ENCODE measurements at places on chromosomes 2 and 18. TPM values are rescaled to one million over a fixed set of nuclear protein-coding genes. Genes with fewer than 3 reads are reported as not detected.
A peak's percentile ranks its signal among the peaks of the same experiment; 100 is the strongest.

GRCh38 chr2:224594840-224595239 lies 9.7 kb upstream of the CUL3 start:
- DNase-seq: no peak

DNA sequence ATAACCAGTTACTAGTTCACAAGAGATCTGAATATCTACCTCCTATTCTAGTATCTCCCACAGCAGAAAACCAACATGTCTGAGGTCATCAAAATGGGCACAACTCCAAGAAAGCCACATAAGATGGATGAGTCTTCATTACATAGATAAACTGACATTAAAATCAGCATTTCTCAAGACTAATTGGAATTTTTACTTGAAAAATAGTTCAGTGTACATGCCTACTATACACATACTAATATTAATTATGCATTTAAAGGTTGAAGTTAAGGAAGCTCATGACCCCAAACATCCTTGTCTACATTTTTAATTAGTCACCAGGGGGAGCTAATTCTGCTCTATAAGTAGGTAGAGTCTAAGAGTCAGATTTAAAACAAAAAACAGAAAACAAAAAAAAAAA lies 41.9 kb downstream of the ZNF521 start:
- DNase-seq: peak; percentile 81

GRCh38 chr18:31171144-31171839 lies 8.6 kb upstream of the DSC1 start:
- DNase-seq: no peak

DNA sequence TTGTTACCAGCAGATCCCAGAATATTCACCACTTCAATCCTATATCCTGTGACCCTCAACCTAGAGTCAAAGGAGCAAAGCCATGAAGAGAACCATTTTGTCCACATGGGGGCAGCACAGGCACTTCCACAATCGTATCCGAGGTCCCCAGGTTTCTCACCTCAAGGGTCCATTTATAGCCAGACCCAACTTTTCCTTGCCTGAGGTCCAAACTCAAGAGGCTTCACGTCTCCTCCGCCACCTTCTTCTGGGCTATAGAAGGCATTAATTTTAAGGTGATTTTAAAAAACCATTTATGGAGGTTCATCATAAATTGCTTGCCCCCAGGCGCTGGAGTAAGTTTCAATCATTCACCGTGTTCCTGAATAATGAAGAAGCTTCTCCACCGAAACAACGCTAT lies 111.6 kb upstream of the NABP1 start:
- DNase-seq: peak; percentile 23

DNA sequence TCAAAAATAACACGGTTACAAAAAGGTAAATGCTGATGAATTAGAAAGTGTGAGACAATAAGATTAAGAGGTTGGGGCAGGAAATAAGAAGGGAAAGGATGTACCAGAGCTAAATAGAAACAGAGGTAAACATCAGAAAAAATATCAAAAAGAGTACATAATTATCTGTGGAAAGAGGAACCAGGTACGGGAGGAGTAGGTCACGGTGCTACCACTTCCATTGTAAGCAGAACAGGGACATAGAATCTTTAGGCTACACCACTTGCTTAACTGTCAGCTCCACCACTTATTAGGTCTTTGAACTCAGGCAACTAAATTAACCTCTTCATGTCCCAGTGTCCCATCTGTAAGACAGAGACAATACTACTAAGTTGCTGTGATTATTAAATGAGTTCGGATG lies 350.3 kb downstream of the LRATD1 start:
- no peak for DNase-seq

DNA sequence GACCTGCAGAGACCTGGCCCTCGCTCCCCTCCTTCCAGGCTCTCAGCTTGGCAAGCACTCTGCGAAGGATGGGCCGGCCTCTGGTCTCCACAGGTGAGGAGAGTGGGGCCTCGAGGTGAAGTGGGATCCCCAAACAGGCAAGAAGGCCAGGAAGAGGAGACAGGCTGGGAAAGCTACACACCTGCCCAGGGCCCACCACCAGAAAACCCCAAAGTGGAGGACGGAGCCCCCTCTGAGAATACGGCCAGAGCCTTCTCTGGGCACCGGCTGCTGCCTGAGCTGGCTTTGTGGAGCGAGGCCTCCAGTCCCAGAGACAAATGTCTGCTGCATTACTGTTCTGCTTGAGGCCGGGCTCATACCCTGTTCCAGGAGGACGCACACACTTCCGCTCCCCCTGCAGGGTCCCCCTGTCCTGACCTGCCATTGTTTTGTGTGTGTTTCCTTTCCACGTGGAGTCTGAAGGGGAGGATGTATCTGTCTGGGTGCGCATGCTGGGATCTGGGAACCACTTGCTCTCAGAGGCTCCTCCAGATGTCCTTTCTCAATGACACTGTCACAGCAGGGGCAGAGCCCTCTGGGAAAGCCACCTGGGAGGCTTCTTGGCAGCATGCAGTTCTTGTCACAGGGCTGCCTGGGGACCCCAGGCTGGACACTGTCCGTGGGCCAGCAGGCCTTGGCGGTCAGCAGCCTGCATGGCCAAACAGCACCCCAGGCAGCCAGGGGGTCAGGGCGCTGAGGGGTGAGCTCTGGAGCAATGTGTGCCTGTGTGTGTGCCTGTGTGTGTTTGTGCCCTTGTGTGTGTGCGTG lies 20.8 kb downstream of the KCNF1 start:
- DNase-seq: no peak

GRCh38 chr2:86260978-86261377 lies 61.7 kb downstream of the MRPL35 start:
- no peak for DNase-seq

DNA sequence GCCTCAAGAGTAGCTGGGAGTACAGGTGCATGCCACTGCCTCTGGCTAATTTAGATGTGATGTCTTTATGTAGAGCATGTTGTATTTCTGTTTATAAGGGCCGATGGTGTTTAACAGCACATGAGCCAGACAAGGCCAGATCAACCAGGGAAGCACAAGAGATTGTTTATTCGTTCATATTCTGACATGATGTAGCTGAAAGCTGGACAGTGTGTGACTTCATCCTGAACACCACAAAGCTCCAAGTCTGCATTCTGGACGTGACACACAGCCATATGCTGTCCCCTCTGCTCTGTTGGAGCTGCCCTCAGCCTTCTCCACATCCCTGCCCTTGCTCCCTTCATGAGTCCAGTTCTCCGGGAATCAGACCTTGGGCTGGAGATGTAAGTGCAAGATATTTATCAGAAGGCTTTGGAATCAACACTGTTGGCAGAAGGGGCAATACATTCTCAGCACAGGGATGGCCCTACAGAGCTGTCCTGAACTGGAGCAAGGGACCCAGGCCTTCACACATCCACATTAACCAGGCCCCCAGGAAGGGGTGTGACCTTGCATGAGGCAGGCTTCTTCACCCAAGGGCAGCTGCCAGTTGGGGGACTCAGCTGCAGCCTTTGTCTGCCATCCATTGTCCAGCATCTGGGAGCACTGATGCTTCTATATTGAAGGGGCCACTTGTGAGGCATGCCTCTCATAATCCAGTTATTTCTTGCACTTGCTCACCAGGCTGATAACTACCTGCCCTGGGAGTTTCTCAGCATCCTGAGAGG lies 38.5 kb downstream of the EDAR start:
- DNase-seq: no peak

GRCh38 chr2:101197814-101198213 lies 46.6 kb upstream of the TBC1D8 start:
- no peak for DNase-seq

DNA sequence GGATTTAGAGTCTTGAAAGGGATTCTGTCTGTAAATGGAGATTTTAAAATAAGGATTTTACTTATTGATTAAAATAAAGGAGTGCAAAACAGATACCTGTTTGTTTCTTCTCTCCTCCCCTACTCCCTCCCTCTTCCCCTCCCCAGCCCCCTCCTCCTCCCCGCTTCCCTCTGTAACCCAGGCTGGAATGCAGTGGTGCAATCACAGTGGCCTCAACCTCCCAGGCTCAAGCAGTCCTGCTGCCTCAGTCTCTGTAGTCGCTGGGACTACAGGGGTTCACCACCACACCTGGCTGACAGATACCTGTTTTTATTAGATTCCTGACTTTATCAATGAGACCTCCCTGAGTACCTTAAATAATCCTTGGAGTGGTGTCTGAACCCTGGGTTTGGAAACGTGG lies 57.1 kb downstream of the OXER1 start:
- no peak for DNase-seq

DNA sequence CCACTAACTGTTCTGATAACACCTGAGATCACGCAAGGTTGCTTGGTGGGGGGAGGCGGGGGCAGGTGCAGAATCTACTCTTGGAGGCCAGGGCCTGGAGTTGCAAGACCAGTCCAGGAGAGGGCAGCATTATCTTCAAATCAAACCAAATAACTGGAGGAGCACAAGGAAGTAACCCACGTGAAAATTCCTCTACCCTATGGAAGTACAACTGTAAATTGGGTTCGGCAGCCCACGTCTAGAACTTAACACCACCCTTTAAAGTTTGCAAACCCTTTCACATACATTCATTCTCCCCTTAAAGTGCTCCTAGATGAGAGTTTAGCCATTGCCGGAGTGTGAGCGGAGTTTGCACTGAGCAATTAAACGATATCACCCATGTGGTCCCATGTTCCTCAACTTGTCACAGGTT lies 19.6 kb upstream of the CXCR1 start:
- peak; percentile 39 for DNase-seq

DNA sequence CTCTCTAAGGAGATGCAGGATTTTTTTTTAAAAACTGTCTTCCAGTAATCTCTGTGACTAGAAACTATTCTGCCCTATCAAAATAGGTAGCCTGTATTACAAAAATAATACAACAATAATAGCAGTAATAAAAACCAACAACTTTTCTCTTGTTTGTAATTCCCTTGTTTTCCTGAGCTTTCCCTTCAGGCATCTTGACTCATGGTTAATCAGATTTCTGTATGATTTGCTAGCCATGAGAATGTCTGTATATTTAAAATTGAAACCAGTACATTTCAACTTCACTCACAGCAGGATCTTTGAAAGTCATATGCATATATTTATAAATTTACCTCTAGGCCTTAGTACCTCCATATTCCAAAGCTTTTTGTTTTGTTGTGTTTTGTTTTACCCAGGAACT lies 38.2 kb downstream of the SLC4A10 start:
- DNase-seq: no peak

- no peak for DNase-seq
Measured at GRCh38 chr2:31413862-31414550, 536 bp downstream of the XDH start.

DNA sequence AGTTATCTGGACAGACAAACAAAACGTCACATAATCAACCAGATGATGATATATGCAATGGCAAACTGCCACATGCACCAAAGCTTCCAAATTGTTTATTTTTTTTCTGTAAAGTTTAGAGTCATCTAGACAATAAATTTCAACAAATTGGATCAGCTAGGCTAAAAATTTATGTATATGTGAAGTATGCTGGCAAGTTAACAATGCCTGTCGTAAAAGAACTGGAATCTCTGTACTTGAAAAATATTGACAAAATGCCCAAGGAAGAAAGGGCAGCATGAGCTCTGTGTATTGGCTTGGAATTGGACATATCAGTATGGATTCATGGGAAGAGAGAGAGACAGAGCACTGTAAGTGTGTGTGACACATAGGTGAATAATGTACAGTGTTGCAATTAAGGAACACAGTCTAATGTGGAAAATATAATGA lies 309.8 kb downstream of the ERBB4 start:
- DNase-seq: peak; percentile 21

DNA sequence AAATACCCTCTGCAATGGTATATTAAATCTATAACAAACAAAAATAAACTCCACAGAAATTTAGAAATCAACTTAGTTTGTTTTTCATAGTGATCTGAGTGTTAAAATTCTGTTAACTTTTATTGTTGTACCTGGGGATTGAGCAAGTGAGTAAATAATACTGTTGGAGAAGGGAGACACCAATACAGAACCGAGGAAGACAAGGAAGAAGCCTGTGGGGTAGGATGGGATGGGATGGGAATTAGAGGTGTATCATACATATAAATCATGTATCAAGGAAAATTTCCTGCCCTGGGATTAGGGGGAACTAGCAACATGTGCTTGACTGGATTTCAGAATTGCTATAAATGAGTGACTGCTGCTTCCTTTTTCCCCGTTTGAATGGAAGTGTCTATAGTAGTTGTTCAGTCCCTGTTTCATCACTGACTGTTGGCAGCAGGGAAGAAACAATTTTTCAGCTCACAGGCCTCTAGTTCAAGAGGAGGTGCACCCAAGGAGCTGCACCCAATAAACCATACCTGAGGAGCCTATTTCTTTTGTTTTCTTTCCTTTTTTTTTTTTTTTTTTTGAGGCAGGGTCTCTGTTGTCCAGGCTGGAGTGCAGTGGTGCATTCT lies 53.1 kb downstream of the SP110 start:
- no peak for DNase-seq

DNA sequence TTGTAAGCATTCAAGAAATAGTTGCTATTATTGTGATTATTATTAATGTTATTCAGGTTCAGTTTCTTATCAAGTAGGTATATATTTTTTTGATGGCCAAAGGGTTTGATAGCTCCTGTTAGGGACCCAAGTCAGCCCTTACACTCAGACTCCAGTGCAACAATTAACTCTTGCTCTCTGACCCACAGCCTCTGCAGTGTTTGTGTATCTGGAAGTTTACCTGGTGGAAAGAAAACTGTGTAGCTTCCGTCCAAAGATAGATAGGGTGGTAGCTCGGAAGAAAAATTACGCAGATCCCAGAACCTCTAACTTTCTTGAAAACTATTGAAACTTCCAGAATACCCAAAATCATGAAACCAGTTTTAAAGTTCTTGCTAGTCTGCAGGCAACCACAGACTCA lies 58.6 kb upstream of the IGFBP2 start:
- no peak for DNase-seq

- DNase-seq: no peak
Measured at GRCh38 chr2:98372121-98372520, 25.9 kb downstream of the CNGA3 start.

GRCh38 chr2:120571015-120571728 lies 164.5 kb upstream of the GLI2 start:
- DNase-seq: no peak

- no peak for DNase-seq
Measured at GRCh38 chr2:219482674-219483405, 15.9 kb upstream of the GMPPA start.

- no peak for DNase-seq
Measured at GRCh38 chr2:25402477-25402876, 60.8 kb upstream of the DNMT3A start.

- DNase-seq: no peak
Measured at GRCh38 chr2:237492137-237492890, 5.3 kb downstream of the MLPH start.

GRCh38 chr18:75159646-75160356 lies 49.1 kb downstream of the PTGR3 start:
- no peak for DNase-seq

Gene TNFAIP6
- total RNA-seq: 0.75 TPM

Gene SLC20A1
- 96.7 TPM for total RNA-seq

Gene RFX8
- not detected for total RNA-seq

Gene PRKAG3
- total RNA-seq: not detected

Gene ETAA1
- 8.6 TPM for total RNA-seq

Gene G6PC2
- not detected for total RNA-seq

Gene MYCN
- 2.6 TPM for total RNA-seq

Gene RRM2
- total RNA-seq: 6.8 TPM

Gene DNAJC5G
- not detected for total RNA-seq

Gene CFC1
- total RNA-seq: not detected

Gene SEMA4F
- 13.9 TPM for total RNA-seq

Gene C1GALT1C1L
- not detected for total RNA-seq

Measured in astrocyte (in vitro differentiated cells and primary cell).